ENCODE measurements at places on chromosomes 13 and 19. TPM values are rescaled to one million over a fixed set of nuclear protein-coding genes. Genes with fewer than 3 reads are reported as not detected.
A peak's percentile ranks its signal among the peaks of the same experiment; 100 is the strongest.

- peak overlapping the region; percentile 84 for H3K4me3 ChIP-seq
- DNase-seq: peak; percentile 83
- H3K4me1 ChIP-seq: peaks cover 28% of the 10 kb centered on the region
Measured at GRCh38 chr19:1262623-1263123, 6.5 kb upstream of the CIRBP start.

DNA sequence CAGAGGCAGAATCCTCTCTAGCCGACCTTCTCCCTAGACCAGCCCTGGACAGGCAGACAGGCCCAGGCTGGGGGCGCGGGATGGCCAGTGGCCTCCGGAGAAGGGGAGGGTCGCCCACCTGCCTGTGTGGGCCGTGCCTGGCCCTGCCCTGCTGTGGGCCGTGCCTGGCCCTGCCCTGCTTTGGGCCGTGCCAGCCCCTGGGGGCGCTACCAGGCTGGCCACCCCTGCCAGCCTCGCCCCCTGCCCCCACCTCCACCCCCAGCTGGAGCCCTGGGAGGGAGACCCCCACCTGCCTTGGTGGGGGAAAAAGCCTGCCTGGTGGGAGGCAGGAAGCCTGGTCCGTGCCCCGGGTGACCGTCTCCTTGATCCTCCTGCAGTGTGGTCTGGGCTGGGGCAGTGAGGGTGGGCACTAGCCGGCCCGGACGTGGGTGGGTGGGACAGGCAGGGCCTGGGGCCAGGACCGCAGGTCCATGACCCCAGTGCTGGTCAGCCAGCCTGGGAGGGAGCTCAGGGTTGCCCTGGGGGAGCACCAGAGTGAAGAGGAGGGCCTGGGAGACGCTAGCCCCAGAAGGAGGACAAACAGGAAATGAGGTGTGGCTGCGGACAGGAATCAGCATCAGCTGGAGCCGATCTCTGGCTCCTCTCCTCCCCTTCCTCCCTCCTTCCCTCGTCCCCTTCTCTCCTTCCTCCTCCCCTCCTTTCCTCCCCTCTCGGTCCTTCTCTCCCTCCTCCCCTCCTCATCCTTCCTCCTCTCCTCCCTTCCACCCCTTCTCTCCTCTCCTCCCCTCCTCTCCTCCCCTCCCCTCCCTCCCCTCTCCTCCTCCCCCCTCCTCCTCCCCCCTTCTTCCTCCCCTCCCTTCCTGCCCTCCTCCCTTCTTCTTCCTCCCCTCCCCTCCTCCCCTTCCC lies 5.1 kb upstream of the MKNK2 start:
- DNase-seq: peak; percentile 71
- H3K4me1 ChIP-seq: peaks cover 5% of the 10 kb centered on the region
- no peaks in the 10 kb centered on the region for H3K27me3 ChIP-seq

- H3K27me3 ChIP-seq: peaks cover 27% of the 10 kb centered on the region
- DNase-seq: peak; percentile 86
- H3K27ac ChIP-seq: no peak overlapping the region
- H3K4me1 ChIP-seq: no peaks in the 10 kb centered on the region
Measured at GRCh38 chr19:7831452-7831851, 1.4 kb downstream of the EVI5L start.

DNA sequence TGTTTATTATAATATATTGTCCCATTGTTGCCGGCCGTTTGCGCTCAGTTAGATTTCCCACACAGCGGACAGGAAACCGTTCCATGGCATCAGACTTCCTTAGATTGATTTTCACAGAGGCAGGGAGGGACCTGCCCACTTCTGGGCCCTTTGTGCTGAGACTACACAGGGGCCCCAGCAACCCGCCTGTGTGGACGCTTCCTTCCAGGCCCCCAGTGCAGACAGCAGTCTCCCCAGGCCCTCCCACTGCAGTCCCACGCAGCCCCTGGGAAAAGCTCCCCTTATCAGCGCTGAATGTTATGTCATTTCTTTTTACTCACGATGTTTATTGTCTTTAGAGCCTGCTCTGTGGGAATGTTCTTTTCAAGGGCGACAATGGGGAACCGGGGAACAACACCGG lies 351.7 kb upstream of the ARGLU1 start:
- H3K36me3 ChIP-seq: no peaks in the 10 kb centered on the region
- peak overlapping the region; percentile 98 for H3K27ac ChIP-seq
- no peak overlapping the region for H3K4me3 ChIP-seq
- H3K27me3 ChIP-seq: peaks cover 19% of the 10 kb centered on the region
- H3K4me1 ChIP-seq: no peaks in the 10 kb centered on the region

GRCh38 chr19:38505958-38506357 lies 72.5 kb downstream of the RYR1 start:
- no peak overlapping the region for H3K27ac ChIP-seq
- no peaks in the 10 kb centered on the region for H3K36me3 ChIP-seq
- no peak for DNase-seq
- no peak overlapping the region for H3K4me3 ChIP-seq
- H3K27me3 ChIP-seq: no peaks in the 10 kb centered on the region

- no peak for DNase-seq
- no peaks in the 10 kb centered on the region for H3K27me3 ChIP-seq
Measured at GRCh38 chr13:99542788-99543406, 41.6 kb downstream of the TM9SF2 start.

GRCh38 chr19:41753159-41753558 lies 2.2 kb upstream of the CEACAM6 start:
- peak; percentile 91 for DNase-seq
- H3K27me3 ChIP-seq: peaks cover 22% of the 10 kb centered on the region
- H3K4me1 ChIP-seq: no peaks in the 10 kb centered on the region
- H3K4me3 ChIP-seq: no peak overlapping the region
- H3K36me3 ChIP-seq: no peaks in the 10 kb centered on the region

DNA sequence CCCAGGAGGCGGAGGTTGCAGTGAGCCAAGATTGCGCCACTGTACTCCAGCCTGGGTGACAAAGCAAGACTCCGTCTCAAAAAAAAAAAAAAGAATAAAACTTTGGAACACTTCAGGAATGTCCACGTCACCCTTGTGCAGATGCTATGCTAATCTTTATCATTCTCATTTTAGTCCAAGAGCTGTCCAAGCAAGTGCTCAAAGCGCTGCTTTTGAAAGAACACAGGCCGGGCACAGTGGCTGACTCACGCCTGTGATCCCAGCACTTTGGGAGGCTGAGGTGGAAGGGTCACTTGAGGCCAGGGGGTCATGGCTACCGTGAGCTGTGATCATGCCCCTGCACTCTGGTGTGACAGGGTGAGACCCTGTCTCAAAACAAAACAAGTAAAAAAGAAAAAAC lies 11.1 kb upstream of the UQCR11 start:
- no peak overlapping the region for H3K4me3 ChIP-seq
- H3K36me3 ChIP-seq: peaks cover 79% of the 10 kb centered on the region
- no peaks in the 10 kb centered on the region for H3K4me1 ChIP-seq

DNA sequence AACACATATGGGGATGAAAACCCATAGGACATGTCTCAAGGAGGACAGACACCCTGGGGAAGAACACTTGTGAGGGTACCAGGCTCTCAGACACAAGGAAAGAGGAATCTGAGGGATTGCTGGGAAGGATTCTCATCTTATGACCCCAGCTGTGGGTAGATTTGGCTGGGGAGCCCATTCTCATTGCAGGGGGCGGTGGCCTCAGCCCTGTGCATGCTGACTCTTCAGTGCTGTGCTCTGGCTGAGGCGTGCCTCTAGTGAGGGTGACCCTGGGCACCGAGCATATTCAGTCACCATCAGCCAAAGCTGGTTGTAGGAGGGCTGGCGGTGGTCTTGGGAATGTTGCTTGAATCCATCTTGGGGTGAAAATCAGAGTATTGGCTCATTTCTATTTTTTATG lies 140.7 kb downstream of the TM9SF2 start:
- no peak overlapping the region for H3K27ac ChIP-seq
- H3K36me3 ChIP-seq: no peaks in the 10 kb centered on the region
- H3K27me3 ChIP-seq: no peaks in the 10 kb centered on the region
- no peaks in the 10 kb centered on the region for H3K4me1 ChIP-seq

- H3K27ac ChIP-seq: no peak overlapping the region
- no peaks in the 10 kb centered on the region for H3K36me3 ChIP-seq
- no peak for DNase-seq
Measured at GRCh38 chr19:31254611-31255010, 94.6 kb downstream of the TSHZ3 start.

GRCh38 chr13:32726374-32727037 lies 140.3 kb downstream of the PDS5B start:
- no peaks in the 10 kb centered on the region for H3K27me3 ChIP-seq
- H3K36me3 ChIP-seq: peaks cover 37% of the 10 kb centered on the region
- no peak for DNase-seq
- no peak overlapping the region for H3K4me3 ChIP-seq
- no peak overlapping the region for H3K27ac ChIP-seq

DNA sequence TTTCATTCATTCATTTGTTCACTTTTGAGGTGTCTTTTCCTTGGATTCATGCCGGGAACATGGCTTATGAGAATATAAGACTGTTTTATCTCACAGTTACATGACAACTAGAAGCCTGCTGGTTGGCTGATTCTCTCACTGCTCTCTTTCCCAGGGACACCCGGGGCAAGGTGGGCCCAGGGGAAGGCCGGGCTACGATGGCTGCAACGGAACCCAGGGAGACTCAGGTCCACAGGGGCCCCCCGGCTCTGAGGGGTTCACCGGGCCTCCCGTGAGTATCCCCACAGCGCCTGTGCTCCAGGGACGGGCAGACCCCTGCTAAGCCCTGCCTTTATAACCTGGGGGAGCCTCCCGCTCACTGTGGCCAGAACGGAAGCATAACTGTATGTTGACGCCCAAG lies 121.2 kb downstream of the COL4A2 start:
- H3K27me3 ChIP-seq: no peaks in the 10 kb centered on the region
- H3K4me3 ChIP-seq: no peak overlapping the region
- no peak for DNase-seq
- no peak overlapping the region for H3K27ac ChIP-seq

DNA sequence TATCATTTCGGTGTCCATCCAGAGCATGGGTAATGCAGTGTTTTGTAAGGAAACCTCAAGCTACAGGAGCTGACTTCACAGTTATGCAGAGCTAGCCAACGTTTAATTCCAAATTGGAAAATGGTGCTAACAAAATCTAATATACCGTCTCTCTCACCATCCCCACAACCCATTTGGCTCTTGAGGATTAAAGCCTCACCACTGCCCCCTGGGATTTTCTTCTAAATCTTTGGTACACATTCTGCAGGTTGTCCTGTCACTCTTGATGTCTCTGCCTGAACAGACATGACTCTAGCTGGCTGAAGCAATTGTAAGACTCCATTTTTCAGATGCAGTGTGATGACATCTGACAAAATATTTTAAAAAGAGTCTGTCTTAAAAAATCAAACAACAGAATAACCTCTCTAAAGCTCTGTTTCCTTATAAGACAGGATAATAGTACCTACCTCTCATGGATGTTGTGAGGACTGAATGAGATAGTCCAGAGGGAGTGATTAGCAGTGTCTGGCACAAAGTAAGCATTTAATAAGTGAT lies 451.8 kb downstream of the SUCLA2 start:
- no peak overlapping the region for H3K4me3 ChIP-seq
- no peaks in the 10 kb centered on the region for H3K36me3 ChIP-seq
- no peaks in the 10 kb centered on the region for H3K4me1 ChIP-seq
- no peak overlapping the region for H3K27ac ChIP-seq

- H3K27me3 ChIP-seq: no peaks in the 10 kb centered on the region
- peaks cover 14% of the 10 kb centered on the region for H3K4me1 ChIP-seq
- DNase-seq: peak; percentile 74
- H3K36me3 ChIP-seq: no peaks in the 10 kb centered on the region
Measured at GRCh38 chr13:49836516-49836915, 44.0 kb upstream of the KPNA3 start.

- H3K36me3 ChIP-seq: no peaks in the 10 kb centered on the region
- H3K27me3 ChIP-seq: no peaks in the 10 kb centered on the region
- H3K27ac ChIP-seq: no peak overlapping the region
- no peak overlapping the region for H3K4me3 ChIP-seq
- no peaks in the 10 kb centered on the region for H3K4me1 ChIP-seq
- DNase-seq: no peak
Measured at GRCh38 chr13:108408672-108409071, 139.2 kb downstream of the TNFSF13B start.

GRCh38 chr19:29245215-29245614 lies 32.3 kb upstream of the UQCRFS1 start:
- H3K27ac ChIP-seq: no peak overlapping the region
- no peak for DNase-seq
- H3K27me3 ChIP-seq: no peaks in the 10 kb centered on the region

DNA sequence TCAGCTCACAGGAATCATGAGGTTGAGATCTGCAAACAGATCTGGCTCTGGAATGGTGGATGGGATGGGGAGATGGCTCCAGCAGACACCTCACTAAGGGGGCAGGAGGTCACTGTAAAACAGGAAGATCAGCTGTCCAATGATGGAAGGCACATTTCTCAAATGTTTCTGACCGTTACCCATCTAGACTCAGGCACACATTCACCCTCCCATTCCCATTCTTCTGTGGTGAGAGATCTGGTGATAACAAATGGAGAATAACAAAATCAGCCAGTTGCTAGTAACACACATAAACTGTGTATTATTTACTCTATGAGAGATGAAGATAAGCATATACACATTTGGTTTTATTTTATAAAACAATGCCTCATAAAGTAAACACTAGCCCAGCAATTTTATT lies 235.9 kb downstream of the TSHZ3 start:
- H3K4me1 ChIP-seq: peaks cover 5% of the 10 kb centered on the region
- no peak overlapping the region for H3K27ac ChIP-seq
- H3K27me3 ChIP-seq: no peaks in the 10 kb centered on the region
- DNase-seq: no peak
- H3K36me3 ChIP-seq: no peaks in the 10 kb centered on the region

GRCh38 chr13:58018020-58018419 lies 386.5 kb downstream of the PCDH17 start:
- no peaks in the 10 kb centered on the region for H3K4me1 ChIP-seq
- H3K4me3 ChIP-seq: no peak overlapping the region
- H3K27ac ChIP-seq: no peak overlapping the region
- no peak for DNase-seq

GRCh38 chr19:40241125-40241808 lies 14.8 kb upstream of the CCNP start:
- H3K4me1 ChIP-seq: no peaks in the 10 kb centered on the region
- peaks cover 44% of the 10 kb centered on the region for H3K36me3 ChIP-seq
- no peak overlapping the region for H3K27ac ChIP-seq
- no peak overlapping the region for H3K4me3 ChIP-seq
- H3K27me3 ChIP-seq: no peaks in the 10 kb centered on the region

Gene FGF21
- not detected for total RNA-seq

Gene SBNO2
- 37.4 TPM for total RNA-seq

Gene JAK3
- 2.8 TPM for total RNA-seq

Gene ZFP28
- 6.3 TPM for total RNA-seq

Gene CLDND2
- total RNA-seq: 1.1 TPM

Gene SIGLEC5
- total RNA-seq: not detected

Gene FPR2
- not detected for total RNA-seq

Gene CD79A
- total RNA-seq: not detected

All from endodermal cell (in vitro differentiated cells).